ENCODE measurements at places on chromosomes 16 and 17.

DNA sequence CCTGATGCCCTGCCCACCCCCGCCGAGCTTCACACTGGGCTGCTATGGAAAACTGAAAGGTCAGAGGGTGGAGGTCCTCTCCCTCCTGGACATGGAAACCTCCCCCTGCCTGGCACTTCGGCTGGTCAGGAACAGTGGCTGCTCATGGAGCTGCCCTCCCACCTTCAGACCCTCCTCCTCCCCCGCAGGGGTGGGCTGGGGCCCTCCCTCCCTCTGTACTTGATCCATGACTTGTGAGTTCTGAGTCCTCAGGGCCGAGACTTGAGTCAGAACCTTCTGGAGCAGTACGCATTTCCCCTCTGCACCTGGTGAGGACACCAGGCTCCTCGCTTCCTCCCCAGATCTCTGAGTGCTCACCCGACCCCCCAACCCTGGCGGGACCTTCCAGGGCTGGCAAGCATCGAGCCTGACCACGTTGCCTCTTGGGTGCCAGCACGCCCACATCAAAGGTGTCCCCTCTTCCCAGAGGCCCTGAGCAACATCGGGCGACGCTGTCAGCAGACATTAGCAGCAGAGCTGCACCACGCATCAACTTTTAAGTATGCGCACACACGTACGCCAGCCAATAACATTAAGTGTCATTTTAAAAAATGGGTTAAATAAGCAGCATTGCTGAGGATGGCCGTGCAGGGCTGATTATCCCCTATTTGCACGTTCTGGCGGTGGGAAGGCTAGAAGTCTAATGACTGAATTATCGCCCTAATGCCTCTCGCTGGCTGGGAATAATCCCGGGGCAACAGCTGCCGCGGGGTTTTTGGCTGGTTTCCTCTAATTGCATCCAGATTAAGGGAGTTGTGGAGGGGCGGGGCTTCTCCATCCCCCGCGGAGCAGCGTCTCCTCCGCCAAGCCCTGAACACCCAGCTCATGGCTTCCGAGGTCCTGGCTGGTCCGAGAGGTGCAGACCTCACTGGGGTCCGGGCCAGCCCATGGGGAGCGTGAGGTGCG, 98.0 kb downstream of the TBC1D16 start:
- DNase-seq, result no peak

- no peak for DNase-seq
Observed at GRCh38 chr16:30530163-30531037, 4.0 kb upstream of the ZNF768 start.

GRCh38 chr17:63988741-63989621, 9.2 kb upstream of the PRR29 start:
- DNase-seq, result no peak

DNA sequence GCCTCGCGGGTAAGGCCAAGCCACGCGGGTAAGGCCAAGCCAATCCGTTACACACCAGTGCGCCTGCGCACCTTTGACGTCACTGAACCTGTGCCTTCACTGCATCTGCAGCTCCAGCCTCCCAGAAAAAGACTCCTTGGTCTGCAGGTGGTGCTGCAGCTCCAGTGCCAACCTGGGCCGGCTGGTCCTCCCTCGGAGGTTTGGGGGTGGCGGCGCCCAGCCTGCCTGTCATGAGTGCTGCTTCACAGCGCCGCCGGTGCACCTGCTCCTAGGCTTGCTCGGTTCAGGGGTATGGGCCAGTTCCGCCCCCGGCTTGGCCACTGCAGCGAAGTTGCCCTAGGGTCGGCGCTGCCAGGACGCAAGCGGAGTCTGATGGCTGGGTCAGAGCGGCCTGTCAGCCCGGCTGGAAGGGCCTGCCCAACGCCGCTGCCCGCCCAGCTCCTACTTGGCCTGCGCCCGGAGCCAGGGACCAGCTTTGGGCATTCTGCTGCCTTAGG, 146.6 kb downstream of the USP22 start:
- no peak for DNase-seq

DNA sequence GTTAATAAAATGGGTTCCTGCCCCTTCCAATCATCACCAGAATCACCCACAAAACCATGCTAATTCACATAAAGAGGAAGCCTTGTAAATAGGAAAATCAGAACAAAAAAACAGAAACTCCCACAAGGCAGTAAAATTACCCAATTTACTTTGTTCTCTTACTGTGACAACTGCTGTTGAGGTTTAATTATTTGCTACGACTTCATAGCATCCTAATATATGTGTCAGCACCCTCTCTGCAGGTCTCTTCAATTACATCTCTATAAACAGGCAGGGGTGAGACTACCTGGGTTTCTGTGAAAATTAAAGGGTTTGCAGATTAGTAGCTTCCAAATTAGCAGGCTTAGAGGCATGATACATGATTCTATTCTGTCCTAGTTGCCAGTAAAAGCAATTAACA, 2.7 kb downstream of the WDR59 start:
- no peak for DNase-seq

DNA sequence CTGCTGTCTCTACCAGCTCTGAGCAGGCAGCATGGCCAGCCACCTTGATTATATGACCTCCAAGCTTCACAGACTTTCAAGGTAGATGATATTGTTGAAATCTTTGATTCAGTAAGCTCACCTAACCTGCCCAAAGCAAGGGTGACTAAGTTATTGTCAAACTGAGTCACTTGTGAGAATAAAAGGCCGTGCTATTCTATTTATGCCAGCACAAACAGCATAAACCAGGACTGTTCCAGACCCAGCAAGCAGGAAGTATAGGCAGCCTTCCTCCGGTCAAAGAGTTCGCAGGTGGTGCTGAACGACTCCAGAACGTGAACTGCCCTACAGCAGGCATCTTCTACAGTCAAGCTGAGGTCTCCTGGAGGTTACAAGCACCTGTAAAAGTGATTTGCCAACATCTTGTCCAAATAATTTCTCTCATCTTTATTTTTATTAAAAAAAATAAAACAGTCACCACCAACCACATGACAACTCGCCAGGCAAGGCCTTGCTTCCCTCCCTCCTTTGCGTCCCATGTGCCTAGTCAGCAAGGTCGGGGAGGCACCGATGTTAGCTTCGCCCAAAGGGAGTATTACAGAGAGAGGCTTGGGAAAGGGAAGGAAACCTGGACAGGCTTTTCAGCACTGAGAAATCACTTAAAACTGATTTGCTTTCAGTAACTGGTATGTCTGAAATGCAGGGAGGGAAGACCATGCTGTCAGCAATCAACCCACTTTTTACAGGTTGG, 10.8 kb downstream of the ARL2BP start:
- no peak for DNase-seq

DNA sequence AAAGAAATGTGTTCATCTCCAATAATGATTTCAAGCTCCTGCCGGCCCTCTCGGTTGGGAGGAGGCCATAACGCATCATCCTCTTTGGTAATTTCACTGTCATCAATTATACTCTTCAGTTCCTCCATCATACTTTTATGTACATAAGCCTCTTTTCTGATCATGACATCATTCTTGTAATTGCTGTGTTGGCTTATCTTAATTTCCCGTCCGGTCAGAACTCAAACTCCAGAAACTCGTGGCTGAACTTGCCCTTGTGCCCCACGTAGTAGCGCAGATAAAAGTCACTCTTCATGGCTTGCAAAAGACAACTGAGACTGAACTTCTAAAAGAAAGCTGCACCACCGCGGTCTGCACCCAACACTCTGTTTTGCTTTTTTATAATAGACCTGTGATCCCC, 13.6 kb downstream of the TMEM220 start:
- no peak for DNase-seq

DNA sequence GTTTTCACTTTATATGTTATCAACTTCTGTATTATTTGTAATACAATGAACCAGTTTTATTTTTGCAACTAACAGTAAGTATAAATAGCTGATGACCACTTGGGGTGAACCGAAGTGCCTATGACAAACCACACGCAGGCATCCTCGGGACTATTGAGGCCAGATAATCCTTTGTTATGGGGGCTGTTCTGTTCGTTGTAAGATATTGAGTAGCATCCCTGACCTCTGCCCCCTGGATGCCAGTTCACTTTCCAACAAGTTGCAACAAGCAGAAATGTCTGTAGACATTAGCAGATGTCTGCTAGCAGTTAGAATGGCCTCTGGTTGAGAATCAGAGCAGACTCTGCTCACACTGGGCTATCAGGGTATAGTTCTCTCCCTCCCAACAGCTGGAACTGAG, 277.0 kb downstream of the WWOX start:
- DNase-seq, result no peak

DNA sequence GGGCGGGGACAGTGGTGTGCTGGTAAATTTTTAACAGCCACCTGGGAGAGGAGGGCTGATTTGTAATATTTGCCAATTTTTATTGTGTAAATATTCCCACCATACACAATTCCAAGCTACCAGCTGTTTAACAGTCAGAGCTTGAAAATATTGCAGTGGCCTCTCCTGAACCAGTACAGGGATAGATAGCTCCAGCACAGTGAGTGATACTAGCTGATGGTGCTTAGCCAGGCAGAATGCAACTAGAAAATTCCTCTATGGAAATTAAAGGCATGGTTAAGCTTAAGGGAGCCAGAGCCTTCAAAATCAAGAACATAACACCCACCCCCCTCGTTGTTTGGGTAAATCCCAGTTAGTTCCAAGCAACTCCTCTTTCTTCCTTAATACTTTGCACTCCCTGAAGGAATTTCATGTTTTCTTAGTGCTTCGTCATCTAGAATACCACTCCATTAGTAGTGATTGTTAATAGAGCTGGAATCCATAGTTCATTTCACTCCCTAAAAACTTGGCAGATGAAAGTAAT, 96.6 kb downstream of the CYB561 start:
- no peak for DNase-seq

GRCh38 chr16:24819462-24820040, 26.2 kb upstream of the SLC5A11 start:
- no peak for DNase-seq

DNA sequence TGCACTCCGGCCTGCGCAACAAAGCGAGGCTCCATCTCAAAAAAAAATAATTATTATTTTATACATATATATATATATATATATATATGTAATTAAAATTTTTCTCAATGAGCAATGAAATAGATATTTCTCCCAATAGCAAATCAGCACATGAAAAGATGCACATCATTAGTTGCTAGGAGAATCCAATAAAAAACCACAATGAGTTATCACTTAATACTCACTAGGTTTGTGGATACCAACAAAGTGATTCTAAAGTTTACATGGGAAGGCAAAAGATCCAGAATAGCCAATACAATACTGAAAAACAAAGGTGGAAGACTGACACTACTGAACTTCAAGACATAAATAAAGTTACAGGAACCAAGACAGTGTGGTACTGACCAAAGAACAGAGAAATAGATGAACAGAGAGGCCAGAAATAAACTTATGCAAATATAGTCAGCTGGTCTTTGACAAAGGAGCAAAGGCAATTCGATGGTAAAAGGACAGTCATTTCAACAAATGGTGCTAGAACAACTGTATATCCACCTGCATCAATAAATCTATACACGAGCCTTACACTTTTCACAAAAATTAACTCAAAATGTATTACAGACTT, 13.6 kb downstream of the SMG6 start:
- DNase-seq, result no peak

- DNase-seq, result no peak
Observed at GRCh38 chr16:11252482-11252931, 3.5 kb downstream of the SOCS1 start.

- no peak for DNase-seq
Observed at GRCh38 chr17:32912218-32912897, 15.6 kb upstream of the TMEM98 start.

- DNase-seq, result no peak
Observed at GRCh38 chr17:807523-808294, 25.6 kb downstream of the MRM3 start.

- DNase-seq, result no peak
Observed at GRCh38 chr16:2478279-2478678, 3.4 kb downstream of the TBC1D24 start.

- DNase-seq, result no peak
Observed at GRCh38 chr17:10793816-10794215, 10.1 kb downstream of the TMEM238L start.

GRCh38 chr17:39791111-39791992, 53.6 kb downstream of the GRB7 start:
- no peak for DNase-seq

DNA sequence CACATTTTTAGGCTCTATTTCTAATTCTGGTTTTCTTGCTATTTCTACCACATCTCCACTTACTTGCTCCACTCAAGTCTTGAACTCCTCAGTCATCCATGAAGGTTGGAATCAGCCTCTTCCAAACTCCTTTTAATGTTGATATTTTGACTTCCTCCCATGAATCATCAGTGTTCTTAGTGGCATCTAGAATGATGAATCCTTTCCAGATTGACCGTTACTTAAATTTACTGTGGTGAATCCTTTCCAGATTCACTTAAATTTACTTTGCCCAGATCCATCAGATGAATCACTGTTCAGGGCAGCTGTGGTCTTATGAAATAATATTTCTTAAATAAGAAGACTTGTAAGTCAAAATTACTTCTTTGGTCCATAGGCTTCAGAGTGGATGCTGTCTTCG, 32.4 kb downstream of the CLTC start:
- no peak for DNase-seq

GRCh38 chr16:78916928-78917545, 683.5 kb downstream of the MAF start:
- no peak for DNase-seq

DNA sequence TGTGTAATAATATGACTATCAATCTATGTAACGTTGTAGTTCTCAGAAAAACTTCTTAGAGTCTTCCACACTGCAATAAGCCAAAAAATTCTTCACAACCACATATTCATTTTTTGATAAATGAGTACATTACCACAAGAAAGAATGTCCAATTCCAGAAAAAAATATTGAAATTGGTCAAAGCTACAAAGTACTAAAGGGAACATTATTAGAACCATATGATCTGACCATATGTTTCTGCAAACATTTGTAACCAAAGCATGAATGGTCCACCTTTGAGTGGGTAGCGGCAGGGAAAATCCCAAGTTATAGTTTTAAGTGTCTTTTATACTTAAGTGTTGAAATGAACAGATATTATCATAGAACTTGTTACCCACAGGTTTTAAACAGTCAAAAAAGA, 71.7 kb upstream of the NACA2 start:
- no peak for DNase-seq

DNA sequence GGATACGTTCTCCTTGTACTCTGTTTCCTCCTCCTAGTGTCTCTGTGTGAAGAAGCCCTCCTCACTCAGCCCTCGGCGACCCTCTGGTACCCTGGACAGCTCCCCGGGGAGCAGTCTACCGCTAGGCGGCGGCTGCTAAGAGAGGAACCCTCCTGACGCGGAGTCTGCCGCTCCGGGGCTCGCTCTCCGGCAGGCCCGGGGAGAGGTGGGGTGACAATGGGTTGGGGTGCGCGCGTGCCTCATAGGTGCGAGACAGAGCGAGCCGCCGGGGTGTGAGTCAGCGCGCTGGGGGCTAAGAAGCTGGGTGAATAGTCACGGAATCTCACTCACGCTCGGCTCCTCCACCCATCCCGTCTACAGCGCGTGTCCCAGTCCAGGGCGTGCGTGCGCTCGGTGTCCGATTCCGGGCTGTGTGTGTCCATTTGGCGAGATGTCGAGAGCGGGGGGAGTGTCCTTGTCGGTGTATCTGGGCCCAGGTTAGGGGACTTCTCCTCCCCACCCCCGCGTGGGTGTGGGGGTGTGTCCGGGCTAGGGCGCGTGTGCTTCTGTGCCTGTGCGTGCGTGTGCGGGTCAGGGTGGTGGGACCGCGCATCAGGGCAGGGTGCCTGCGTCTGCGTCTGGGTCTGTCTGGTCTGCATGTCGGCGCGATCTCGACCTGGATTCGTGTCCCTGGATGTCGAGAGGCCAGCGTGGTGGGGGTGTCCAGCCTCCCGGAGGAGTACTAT, 577 bp upstream of the HS3ST2 start:
- no peak for DNase-seq

All from stimulated activated CD8-positive, alpha-beta memory T cell treated with anti-CD3 and anti-CD28 coated beads, Interleukin-15, amount 100 ng/mL, for 4 hours (primary cell).